ENCODE measurements at places on chromosomes 5 and 9.

DNA sequence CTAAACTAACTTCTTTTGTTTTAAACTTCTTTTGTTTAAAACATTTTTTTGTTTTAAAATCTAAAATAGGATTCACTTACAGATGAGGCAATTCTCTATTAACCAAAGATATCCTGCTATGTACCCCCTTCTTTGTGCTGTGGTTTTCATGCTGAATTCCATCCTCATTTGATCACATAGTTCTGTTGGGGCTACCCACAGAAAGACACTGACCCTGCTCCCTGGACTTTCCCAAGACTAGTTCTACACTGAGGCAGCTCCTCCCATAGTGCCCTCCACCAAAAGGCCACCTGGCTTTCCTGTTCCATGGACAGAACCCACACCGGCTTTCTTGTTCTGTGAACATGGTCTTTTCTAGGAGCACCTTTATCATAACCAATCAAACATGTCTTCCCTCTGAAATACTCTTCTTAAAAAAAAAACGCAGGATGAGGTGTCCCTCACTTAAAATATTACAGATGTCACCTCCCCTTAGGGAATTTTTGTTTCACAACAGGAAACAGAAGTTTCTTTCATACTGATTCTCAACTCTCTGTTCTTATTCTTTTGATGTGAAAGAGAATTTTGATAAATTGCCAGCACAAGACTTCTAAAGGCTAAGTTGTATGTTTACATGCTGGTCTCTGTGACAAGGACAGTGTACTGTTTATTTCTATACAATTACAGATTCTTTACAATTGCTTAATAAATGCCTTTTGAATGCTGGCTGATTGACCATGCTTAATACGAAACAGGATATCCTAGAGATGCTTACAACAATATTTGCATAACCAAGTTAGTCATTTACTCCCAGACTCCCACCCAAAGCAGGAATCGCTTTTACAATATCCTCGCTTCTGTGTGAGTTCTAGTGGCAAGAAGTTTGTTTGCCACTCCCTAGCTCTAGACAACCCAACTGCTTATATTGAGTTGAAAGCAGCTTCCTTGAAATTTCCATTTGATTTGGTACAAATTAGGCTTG lies 300.4 kb downstream of the DTWD2 start:
- DNase-seq: no peak

DNA sequence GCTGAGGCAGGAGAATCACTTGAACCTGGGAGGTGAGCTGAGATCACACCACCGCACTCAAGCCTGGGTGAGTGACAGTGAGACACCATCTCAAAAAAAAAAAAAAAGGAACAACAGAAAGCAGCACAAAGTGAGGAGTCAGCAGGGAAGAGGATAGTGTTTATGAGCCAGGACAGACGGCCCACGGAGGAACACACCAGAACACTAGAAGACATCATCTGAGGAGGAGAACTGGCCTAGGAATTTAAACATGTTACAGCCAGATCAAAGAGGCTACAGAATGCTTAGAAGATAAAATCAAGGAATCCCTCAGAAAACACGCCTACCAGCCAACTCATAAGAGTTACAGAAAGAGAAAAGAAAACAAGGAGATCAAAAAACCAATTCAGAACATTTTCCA lies 12.2 kb downstream of the UBAC1 start:
- DNase-seq: no peak

DNA sequence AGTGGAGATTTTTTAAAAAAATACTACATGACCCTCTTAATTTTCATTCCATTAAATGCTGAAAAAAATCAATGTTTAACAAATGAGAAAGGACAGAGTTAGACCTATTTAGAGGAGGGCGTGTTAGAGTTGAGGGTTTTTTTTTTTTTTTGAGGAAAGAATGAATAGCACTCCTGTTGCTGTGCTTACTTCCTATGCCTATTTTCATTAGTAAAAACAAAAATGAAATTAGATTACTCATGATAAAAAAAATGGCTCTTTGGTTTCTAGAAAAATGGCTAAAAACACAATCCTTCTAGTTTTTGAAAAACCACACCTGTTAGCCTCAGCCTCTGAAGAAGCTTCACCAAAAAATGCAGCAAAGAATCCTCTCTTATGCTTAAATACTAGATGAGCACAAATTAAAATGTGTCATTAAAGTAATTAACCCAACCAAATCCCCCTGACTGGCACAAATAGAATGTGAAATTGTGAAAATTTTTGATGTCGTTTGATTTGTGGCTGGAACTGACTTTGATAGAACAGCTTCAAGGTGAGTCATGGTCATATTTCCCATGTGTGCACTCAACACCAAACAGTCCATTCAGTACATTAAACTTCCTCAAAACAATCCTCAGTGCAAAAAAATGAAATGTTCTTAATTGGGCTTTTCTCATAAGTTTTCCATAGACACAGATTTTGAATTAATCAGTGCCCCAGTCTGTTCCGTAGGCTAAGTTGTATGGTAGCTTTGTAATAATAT lies 98.0 kb downstream of the MACIR start:
- DNase-seq: no peak

- DNase-seq: no peak
These were observed 5.9 kb upstream of the QSOX2 start for GRCh38 chr9:136251264-136252115.

DNA sequence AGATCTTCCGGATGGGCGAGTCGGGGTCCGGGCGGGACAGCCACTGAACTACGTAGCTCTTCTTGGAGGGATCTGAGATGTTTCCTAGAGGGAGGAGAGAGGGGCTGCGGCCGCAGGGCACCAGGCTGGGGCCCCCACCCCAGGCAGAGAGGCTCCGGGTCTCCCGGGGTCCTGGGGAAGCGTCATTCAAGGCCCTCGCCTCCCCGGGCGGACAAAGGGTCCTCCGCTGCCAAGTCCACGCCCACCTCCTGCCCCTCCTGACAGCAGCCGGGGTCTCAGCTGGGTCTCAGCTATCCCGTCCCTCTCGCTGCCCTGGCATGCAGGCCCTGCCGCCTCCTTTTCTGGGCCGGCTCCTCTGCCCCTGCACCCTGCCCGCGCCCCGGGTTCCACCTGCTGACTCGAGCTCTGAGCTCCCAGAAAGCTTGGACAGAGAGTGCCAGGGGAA lies 61.5 kb downstream of the ZNF354C start:
- no peak for DNase-seq

GRCh38 chr9:33180526-33181184 lies 13.5 kb upstream of the B4GALT1 start:
- no peak for DNase-seq

GRCh38 chr5:38595132-38595745 lies 38.8 kb upstream of the LIFR start:
- DNase-seq: no peak

DNA sequence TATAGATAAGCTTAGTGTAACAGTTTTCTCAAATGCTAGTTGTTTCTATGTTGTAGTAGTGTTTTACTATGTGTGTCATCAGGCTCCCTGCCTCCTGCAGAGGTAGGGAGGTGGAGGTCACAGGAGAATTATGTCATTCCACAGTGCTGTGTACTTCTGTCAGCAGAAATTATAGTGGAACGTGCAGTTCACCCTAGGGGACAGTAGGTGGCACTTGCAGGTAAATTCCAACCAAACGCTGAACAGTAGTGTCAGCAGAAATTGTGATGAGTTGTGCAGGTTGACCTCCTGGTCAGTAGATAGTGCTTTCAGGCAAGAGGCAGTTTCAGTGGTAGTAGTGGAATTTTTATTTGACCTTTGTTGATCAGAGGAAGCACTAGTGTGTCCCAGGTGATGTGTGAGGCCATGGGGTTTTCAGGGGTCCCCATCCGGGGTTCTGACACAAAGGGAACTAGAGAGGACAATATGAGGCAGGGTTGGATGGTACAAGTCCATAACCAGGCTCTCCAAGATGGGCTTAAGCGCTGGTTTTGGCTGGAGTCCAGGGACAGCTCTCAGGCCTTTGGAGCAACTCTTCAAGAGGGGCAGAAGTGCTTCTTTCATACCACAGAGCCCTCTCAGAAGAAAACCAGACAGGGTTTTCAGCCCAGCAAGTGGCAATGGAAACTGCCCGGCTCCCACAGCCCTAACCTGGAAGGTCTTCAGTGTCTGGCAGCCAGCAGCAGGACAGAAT lies 402.9 kb downstream of the CYLC2 start:
- peak; percentile 3 for DNase-seq

DNA sequence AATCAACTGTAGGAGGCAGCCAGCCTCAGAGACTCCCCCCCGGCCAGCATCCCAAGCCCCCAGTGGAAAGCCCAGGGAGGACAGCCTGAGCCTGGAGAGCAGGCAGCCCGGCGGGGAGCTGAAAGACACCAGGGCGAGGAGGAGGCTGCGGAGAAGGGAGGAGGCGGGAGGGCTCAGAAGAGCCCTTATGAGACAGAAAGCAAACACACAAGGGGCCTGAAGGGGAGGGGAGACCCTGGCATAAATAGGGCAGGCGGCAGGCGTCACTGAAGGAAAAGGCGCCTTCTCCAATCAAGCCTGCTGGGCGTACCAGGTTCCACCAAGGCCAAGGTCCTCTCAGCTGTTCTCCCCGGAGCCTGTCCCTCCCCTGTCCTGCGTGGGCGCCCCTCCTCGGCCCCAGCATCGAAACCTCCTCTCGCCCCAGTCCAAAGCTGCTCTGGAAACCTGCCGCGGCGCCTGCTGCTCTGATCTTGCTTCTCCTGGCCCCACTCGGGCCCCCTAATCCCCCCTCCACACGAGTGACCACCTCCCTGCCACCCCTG lies 1.3 kb downstream of the SLC9A3 start:
- no peak for DNase-seq

- DNase-seq: no peak
These were observed 94.5 kb upstream of the MINAR2 start for GRCh38 chr5:129653442-129653841.

GRCh38 chr5:65943771-65944170 lies 17.4 kb downstream of the ERBIN start:
- no peak for DNase-seq

GRCh38 chr5:148457183-148457620 lies 73.4 kb downstream of the FBXO38 start:
- peak; percentile 0 for DNase-seq

DNA sequence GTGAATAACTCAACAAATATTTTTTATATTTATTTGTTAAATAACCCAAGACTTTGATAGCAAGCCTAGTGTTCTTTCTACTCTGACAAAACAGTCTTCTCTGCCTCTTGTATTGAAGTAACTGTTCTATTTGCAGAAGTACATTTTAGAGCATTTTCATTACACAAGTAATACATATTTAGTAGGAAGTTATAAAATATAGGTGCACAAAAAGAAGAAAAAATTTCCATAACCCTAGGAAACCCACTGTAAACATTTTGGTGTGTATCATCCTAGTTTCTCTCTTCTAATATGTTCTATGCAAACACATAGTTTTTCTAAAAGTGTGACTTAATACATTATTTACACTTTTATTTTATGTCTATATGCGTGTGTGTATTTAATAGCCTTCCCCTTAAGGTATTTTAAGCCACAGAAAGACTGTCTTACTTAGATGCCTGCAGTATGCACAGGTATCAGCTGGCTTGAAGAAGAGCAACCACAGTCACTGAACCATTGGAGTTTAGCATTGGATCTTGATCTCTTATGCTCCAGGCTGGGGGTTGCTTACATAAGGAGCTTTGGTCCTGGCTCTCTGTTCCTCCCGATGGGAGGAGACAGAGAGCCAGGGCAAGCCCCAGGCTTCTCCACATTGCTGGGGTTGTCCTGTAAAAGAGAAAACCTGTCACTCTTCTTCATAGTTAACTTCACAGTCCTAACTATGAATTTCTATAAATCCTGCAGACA lies 3.8 kb downstream of the SELENOP start:
- no peak for DNase-seq

DNA sequence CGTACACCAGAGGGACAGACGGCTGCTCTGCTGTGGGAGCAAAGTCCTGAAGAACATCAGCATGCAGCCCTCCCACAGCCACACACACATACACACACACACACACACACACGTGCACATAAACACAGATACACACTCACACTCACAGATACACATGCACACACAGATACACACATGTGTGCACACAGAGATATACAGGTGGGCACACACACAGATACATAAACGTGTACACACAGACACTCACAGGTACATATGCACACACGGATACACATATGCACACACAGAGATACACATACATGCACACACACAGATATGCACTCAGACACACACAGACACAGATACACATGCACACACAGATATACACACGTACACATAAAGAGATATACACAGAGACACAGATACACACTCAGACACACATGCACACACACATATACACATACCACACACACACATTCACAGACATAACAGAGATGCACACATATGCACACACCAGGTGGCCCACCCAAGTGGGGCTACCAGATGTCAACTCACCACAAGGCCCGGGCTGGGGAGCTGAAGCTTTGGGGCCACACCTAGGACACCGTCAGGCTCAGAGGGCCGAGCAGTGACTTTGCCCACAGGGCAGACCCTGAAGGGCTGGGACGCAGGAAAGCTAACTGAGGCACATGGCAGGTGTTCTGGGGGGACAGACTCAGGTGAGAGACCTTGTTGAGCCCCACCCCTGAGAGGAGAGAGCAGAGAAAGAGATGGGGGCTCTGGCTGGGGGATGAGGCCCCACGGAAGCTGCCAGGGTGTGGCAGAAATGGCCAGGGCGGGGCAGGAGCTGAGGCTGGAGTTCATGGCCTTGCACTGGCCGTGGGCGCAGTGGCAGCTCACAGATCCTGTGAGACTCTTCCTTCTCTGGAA lies 148.6 kb upstream of the PPP1R26 start:
- DNase-seq: no peak

GRCh38 chr9:2859776-2860379 lies 16.0 kb upstream of the PUM3 start:
- DNase-seq: peak; percentile 71

GRCh38 chr5:135883441-135883840 lies 12.2 kb downstream of the IL9 start:
- DNase-seq: no peak

- no peak for DNase-seq
These were observed 150.4 kb downstream of the SEMA6A start for GRCh38 chr5:116424258-116424615.

GRCh38 chr5:7916171-7916804 lies 47.3 kb downstream of the MTRR start:
- no peak for DNase-seq

DNA sequence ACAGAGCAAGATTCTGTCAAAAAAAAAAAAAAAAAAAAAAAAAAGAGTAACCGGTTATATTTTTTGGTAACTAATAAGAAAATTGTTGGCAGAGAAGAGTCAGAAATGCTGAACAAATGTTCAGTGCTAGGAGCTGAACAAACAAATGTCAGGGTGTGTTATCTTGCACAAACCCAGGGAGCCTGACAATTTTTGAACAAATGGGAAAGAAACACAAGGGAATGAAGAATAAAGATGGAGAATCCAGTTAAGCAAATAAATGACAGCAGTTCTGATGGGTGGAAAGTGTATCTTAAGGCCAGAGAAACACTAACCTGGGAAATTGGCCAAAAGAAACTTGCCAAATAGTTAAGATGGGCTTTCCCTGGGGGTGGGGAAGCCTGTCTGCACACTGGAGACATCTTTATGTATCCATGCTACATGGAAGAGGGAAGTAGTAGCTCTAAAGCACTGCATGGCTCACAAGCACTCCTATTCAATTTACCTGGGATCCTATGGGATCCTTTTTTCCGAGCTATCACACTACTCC lies 23.7 kb downstream of the KLHL3 start:
- DNase-seq: peak; percentile 72

All from NCI-H446 treated with DMSO at 0.1 percent for 48 hours (cell line).